ENCODE measurements at places on chromosomes 11 and 22.

DNA sequence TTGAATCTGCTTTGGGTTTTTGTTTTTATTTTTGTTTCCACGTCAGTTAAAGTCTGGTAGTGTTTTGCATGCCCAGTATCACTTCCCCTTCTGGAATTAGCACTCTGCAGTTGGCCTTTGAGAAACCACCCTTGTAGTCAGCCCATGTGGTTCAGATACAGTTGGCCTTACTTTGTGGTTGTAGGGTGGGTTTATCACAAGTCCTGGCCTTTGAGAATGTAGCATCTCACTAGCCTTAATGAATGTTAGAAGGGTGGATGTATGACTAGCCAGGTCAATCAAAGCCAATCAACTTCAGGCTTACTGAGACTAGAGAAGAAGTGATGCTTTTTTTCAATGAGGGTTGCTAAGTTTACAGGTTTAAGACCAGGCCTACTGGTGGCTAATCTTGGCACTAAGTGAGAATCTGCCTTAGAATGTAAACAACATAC, 19.8 kb downstream of the ARL14EP start:
- DNase-seq, result no peak

DNA sequence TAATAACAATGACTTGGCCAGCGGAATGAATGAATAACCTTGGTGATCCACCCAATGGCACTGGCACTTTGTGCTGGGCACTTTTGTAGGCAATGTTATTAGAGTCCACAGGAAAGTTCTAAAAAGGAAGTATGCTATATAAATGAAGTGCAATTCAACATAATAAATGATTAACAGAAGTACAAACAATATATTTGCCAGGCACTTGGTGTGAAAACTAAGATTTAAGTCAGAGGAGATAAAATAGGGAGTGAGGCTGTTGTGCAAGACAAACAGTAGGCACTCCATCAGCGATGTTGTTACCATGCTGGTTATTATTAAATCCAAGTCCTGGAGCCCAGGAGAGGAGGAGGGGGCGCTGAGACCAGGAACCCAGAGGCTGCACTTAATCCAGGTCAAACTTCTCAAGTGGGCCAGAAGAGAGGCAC, 173.8 kb downstream of the LARGE1 start:
- no peak for DNase-seq

- no peak for DNase-seq
These were observed 1.6 kb downstream of the TRIM68 start for GRCh38 chr11:4606231-4607015.

- no peak for DNase-seq
These were observed 88.9 kb downstream of the RASSF10 start for GRCh38 chr11:13098063-13098462.

DNA sequence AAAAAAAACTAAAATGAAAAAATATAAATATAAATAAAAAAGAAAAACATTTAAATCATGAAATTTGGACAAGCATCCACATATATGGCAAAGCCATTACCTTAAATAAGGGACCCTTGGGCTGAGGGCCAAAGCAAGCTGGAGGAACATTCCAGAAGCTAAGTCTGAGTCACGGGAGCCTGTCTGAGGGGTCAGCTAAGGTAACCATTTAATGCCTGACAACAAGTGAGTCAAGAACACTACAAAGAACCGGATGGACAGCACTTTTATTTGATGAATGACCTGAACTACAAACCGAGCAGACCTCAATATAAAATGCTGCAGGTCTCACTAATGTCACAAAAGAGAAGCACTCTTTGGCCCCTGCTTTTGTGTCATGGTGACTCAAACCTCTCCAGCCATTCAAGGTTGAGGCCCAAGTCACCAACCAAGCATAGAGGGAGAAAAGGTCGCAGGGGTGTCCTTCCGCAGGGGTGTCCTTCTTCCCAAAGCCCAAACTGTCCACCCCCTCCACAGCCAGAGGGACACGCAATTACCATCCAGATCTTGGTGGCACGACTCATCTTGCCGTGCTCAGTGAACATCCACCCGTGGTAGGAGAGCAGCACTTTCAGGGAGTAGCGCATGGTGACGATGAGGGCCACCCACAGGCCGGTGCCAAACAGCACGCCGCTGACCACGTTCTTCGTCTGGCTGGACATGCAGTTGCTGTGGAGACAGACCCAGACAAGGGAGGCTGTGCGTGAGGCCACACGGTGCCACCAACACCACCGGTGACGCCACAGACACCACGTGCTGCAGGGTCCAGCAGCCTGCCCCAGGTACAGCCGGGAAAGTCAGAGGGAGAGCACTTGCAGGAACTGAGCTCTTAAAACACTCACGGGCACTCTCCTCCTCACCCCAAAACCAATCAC, 34.5 kb downstream of the CPT1A start:
- no peak for DNase-seq

DNA sequence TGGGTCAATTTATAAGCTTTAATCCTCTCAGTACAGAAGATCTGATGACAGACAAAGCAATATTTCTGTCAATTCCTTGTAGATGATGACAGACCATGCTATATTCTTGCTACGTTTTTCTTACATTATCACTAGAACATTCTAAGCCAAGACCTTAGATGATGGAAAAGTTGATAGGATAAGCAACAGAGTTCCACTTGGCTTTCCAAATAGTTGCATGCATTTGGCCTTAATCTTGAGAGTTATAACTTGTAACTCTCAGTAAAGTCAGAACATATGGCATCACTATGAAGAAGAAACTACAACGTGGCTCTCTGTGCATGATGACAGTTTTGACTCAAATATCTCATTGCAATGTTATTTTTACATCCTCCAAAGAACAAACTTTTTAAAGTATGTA, 544.3 kb upstream of the LRRC4C start:
- no peak for DNase-seq

DNA sequence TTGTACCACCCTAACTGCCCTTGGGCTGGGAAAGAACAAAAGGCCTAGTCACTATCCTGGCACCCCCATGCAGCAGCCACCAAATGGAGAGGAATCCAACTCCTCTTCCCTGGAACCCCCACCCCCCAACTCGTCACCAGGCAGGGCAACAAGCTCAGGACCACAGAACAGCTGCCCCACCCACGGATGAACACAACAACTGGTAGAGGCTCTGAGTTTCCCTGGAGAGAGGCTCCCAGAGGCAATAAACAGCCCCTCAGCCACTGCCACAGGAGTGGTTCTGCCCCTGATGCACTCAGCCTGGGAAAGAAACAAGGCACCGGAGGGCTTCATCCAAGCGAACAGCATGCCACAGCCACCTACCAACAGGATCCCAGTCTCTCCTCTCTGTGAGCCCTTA, 778.4 kb upstream of the FAT3 start:
- no peak for DNase-seq

DNA sequence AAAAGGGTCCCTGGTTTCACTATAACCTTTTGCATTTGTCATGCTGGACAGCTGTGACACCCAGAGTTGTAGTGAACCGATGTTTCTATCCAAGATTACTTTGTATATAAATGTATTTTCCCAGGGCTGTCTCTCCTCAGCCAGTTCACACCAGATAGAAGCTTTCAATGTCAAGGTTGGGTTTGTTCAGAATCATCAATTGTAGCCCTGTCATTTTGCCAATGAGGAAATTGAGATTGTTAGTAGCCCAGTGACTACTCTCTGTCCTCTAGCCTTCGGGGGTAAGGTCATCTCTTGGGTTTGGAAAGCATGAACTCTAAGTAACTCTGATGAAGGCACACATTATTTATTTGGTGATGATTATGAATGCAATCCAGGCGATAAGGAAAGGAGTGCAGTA, 165.6 kb downstream of the DBX1 start:
- no peak for DNase-seq

- DNase-seq, result no peak
These were observed 84.1 kb downstream of the DGCR2 start for GRCh38 chr22:19038164-19038546.

GRCh38 chr11:10385696-10386095, 69.4 kb upstream of the AMPD3 start:
- no peak for DNase-seq

- no peak for DNase-seq
These were observed 122.3 kb upstream of the BID start for GRCh38 chr22:17896586-17896985.

DNA sequence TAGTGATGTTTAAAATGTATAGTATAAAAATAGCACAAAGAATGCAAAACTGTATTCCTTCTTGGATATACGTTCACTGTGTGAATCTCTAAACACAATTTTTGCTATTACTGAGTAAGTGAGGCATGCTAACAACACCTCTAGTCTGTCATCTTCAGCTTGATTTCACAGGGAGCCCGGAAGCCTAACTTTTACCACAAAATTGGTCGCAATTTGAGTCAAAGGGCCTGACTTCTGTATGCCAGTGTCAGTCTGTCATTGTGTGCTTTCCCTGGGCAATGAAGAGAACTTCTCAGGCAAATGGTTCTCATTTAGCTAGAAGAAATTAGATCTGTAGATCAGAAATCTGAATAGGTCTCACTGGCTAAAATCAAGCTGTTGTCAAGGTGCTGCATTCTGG, 1059.5 kb downstream of the FAM181B start:
- no peak for DNase-seq

GRCh38 chr11:121914508-121915059, 201.4 kb downstream of the BLID start:
- DNase-seq, result no peak

DNA sequence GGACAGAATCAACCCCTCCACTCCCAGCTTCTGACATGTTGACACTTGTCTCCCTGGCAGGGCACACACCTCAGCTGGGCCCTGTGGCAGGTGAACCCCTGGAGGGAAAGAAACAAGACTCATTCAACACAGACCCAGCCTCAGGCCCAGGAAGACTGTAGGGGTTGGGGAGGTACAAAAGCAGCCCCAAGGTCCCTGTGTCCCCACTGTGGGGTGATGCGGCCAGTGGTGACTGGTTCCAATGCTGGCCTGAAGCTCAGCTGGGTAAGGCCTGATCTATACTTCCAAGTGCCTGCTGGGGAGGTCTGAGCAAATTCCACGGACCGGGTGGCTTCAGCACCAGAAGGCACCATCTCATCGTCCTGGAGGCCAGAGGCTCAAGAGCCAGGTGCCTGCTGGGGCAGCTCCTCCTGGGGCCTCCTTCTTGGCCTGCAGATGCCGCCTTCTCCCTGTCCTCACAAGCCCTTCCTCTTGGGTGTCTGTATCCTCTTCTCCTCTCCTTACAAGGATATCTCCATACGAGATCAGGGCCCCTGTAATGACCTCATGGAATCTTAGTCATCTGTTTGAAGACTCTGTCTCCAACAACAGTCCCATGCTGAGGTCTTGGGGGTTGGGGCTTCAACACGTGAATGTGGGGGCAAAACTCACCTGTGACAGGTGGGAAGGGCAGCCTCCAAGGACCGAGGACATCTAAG, 1492.1 kb downstream of the BRD1 start:
- DNase-seq, result no peak

DNA sequence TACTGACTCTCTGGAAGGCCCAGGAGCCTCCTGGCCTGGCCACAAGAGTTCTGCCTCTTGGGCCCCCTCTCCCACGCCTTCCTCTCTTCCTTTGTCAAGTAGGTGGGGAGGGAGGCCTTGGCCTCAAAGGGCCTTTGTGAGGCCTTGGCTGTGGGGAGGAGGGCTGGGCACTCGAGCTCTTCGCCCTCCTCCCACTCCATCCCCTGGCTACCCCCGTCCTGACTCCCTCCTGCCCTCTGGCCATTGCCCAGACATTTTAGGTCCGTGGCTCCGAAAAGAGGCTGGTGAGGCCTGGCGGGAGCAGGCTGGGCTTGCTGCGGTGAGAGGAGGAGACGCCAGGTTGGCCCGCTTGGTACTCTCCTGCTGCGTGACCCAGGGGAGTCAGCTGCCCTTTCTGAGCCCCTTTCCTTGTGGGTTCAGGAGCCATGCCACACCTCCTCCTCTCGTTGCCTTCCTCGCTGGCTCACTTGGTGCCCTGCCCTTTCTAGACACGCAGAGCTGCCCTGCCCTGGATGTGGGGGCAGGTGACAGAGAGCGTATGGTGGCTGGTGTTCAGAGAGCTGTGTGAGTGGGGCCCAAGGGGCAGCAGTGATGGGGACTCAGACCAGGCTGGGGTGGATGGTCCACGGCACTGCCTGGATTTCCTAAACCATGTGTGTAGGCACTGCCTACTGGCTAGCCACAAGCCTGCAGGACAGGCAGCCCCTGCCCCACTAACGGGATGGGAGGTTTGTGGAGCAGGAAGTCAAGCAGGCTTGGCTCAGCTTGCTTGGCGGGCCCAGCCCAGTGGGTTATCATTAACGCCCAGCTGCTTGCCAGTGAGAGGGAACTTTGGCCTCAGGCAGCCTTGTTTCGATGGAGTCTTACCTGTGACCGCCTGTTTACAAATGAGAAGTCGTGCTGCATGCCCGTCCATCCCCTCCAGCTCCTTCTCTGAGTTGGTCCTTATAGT, 15.8 kb upstream of the OMP start:
- DNase-seq, result no peak

GRCh38 chr11:90593099-90593498, 370.2 kb upstream of the CHORDC1 start:
- DNase-seq, result no peak

- no peak for DNase-seq
These were observed 564.5 kb upstream of the ISX start for GRCh38 chr22:34501366-34501965.

DNA sequence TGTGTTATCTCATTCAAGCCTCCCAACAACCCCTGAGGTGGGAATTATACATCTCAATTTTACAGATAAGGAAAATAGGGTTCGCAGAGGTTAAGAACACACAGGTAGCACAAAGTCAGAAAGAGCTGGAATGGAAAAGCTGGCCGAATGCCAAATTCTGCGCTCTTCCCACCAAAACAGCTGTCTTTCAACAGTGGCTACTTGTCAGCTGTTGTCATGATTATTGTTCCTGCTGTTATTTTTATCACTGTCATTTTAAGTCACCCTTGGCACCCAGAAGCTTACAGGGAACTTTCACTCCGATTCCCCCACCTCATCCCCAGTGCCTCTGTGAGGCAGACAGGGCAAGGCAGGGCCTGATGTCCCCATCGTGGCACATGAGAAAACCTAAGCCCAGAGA, 74.5 kb upstream of the CSNK2A3 start:
- DNase-seq, result no peak

DNA sequence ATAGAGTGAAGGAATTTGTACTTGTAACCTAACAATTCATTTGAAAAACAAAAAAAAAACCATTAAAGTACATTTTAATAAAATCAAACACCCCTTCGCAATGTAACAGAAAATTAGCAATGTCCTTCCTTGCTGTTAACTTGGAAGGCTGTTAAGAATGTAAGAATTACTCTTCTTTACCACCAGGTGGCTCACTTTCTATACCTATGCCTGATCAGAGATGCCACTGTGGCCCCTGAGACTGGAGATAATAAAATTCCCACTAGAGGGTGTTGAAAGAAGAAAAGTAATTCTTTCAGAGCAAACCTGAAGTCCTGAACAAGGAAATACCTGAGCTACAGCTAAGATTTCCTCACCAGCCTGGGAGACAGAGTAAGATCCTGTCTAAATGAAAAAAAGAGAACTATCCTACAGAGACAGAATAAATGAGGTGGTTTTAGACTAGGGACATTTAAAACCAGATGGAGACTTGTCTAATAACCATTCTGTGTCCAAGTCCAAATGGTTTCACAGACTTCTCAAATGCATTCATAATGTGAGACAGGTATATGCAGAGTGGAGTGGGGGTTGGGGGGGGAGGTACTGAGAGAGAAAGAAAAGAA, 1089.3 kb downstream of the FAM181B start:
- no peak for DNase-seq

All from activated CD4-positive, CD25-positive, alpha-beta regulatory T cell treated with anti-CD3 and anti-CD28 coated beads, Interleukin-2, amount 50 U/mL, for 16 hours (primary cell).